Stimulated activated CD8-positive, alpha-beta memory T cell treated with anti-CD3 and anti-CD28 coated beads, Interleukin-12 subunit alpha, Interleukin-12 subunit beta, amount 100 ng/mL, for 1 hour (primary cell): ENCODE measurements at places on chromosomes 2 and 18.

DNA sequence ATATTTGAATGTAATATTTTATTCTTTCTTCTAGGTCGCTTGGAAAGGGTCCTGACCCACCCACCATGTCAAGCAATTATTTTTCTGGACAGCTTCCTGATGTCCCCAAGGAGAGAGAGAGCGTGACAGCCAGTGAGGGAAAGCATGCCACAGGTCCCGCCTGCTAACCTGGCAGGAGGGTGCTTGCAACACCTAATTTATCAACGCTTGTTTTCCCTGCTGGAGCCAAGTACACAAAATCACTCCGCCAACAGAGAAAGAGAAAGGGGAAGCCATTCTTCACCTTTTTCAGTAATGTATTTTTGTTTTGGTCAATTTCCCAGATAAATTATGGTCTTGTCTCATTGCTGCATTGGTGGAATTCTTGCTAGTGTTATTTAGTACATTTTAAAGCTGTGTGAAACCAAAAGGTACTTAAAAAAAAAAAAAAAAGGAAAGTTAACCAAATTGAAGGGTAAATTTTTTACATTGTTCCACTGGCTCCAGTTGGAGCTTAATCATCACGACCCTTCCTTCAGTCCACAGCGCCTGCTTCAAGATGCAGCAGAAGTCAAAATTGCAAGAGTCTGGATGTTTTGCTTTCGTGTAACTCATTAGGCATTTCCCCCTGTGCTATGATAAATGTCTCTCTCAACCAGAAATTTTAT, 88.5 kb upstream of the COPS8 start:
- DNase-seq, result no peak

- DNase-seq, result no peak
Measured at GRCh38 chr2:198596985-198597384, 792.6 kb downstream of the PLCL1 start.

DNA sequence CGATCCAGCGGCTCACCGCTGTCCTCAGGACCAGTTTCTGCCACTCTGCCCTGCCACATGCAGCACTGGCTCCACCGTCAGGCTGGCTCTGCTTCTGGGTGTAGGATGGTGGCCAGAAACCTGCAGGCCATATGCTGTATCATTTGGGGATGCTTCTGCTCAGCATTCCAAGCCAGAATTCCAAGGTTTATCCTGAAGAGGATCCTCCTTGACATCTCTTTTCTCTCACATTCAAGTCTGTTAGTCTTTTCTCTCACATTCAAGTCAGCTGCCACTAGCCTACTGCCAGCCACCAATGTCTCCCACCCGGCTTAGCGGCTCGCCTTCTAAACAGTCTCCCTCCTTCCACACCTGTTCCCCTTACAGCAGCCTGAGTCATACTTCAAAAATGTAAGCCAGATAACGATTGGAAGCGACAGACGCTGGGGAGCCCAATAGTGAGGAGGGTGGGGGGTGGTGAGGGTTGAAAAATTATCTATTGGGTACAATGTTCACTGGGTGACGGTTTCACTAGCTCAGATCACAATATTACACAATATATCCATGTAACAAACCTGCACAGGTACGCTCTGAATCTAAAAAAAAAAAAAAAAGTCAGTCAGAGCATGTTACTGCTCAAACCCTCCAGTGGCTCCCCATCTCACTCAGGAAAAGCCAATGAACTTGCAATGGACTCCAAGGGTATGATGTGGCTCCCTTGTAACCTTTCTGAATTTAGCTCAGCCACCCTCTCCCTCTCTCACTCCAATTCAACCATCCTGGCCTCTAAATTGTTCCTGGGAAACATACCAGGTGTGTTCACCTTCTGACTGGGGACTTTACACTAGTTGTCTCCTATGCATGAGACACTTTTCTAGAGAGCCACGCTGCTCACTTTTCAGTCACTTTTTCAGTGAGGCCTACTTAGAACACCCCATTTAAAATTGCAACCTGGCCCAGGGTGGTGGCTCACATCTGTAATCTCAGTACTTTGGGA, 38.8 kb upstream of the SP3 start:
- no peak for DNase-seq

DNA sequence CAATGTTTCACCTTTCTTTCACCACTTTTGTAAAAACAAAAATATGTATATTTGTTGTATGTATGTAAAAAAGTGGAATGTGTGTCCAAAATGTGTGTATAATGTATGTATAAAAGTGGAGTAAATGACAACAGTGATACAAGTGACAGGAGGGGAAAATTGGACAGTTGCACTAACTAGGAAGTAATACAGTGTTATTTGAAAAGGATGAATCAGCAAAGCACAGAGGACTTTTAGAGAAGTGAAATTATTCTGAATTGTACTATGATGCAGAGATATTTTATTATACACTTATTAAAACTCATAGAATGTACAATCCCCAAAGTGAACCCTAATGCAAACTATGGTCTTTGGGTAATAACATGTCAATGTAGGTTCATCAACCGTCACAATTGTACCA, 331.3 kb upstream of the CNTNAP5 start:
- no peak for DNase-seq

GRCh38 chr18:32391126-32391525, 79.6 kb downstream of the GAREM1 start:
- DNase-seq, result no peak

DNA sequence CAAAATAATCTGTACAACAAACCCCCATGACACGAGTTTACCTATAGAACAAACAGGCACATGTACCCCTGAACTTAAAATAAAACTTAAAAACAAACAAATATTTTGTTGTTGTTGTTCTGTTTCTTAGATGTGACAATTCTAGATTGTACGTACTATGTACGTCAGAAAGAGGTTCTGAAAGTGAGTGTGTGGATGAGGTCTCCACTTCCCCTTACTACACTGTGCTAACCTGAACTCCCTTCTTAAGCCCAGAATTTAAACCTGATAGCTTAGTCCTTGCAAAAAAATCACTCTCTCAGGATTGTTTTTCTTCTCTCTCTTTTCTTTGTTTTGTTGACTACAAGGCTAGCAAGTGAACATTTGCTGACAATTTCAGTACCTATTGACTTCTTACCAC, 581.6 kb downstream of the LRRTM4 start:
- no peak for DNase-seq

GRCh38 chr2:239793086-239793485, 232.1 kb downstream of the NDUFA10 start:
- DNase-seq, result no peak

GRCh38 chr2:134140251-134140661, 113.6 kb upstream of the MGAT5 start:
- DNase-seq, result no peak

- DNase-seq, result no peak
Measured at GRCh38 chr18:34947711-34948125, 93.5 kb upstream of the MAPRE2 start.

- DNase-seq, result no peak
Measured at GRCh38 chr2:232368311-232368731, 10.2 kb upstream of the ALPP start.

GRCh38 chr2:48059975-48060374, 153.7 kb upstream of the FBXO11 start:
- DNase-seq, result no peak

DNA sequence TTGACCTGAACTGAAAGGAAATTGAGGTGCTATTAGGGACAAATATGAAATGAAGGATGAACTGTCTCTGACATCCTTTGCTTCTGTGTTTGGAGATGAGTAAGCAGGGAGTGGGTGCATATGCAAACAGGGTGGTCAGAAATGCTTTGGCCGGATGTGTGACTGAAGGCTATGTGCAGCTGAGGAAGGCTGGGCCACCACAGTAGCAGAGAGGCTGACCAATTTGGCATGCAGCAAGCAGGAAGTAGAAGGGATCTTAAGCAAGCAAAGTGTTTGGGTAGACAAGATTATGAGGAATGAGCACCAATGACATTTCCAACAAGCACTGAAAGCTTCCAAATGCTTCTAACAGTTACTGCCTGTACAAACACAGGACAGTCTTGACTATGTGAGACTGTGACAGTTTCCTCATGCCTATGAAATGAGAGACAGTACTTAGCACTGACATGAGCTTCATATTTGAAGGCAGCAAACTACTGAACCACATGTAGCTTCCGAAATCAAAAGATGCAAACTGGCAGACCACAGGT, 3.3 kb upstream of the ACTR3 start:
- no peak for DNase-seq

- no peak for DNase-seq
Measured at GRCh38 chr18:60485201-60485600, 112.6 kb upstream of the MC4R start.

- no peak for DNase-seq
Measured at GRCh38 chr2:106581755-106582147, 94.6 kb downstream of the CD8B2 start.

GRCh38 chr2:17747684-17748452, 5.7 kb downstream of the SMC6 start:
- no peak for DNase-seq

DNA sequence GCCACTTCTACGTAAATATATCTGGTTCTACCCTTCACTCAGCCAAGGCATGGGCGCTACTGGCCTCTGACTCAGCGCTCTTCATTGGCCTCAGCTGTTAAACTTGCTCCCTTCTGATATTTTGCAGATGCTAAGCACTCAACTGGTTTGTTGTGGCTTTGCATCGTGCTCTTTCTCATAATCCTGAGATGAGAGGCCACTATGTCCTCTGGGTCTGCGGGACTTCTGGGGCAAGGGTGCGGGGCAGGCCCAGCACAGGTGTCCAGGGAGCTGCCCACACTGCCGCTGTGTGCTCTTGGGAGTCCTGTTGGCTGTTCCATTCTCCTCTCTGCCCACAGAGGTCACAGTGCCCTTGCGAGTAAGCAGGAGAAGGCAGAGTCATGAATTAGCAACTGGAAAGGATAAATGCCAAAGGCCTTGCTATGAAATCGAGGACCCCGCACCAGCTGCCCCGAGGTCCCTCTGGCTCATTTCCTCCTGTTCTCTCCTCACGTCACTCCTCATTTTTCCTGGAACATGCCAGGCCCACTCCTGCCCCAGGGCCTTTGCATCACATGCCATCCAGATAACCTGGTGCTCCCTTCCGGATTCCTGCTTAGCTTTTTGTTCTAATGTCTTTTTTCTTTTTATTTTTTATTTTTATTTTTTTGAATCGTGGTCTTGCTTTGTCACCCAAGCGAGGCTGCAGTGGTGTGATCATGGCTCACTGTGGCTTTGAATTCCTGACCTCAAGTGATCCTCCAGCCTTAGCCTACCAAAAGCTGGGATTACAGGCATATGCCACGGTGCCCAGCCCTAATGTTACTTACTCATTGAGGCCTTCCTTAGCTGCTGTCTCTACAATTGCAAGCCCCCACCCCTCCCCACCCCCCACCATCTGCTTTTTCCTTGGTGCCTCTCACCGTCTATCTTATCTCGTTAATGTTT, 34.9 kb upstream of the MAT2A start:
- no peak for DNase-seq

- DNase-seq, result no peak
Measured at GRCh38 chr2:174058026-174058425, 92.9 kb upstream of the SP3 start.

- DNase-seq, result no peak
Measured at GRCh38 chr2:105113616-105114291, 75.9 kb downstream of the MRPS9 start.

DNA sequence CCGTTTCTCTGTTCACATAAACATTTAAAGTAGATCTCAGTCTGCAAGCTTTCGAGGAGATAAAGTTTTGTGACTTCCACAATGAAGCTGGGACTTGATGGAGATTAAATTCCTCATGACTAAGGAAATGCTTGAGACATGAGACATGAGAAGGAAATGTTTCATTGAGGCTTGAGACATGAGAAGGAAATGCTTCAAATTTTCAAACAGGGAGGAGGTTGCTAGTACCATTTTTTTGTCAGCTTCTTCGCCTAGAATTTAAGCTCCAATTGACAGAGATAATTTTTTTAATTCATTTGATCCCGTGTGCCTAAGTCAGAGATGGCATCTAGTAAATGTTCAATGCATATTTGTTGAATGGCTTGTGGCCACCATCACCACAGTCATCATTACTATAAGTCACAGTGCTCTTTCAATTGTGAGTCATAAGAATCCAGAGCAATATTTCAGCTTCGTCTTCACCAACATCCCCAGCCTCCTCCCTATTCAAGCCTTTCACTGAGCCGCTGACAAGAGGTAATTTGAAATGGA, 543 bp upstream of the MARCHF4 start:
- DNase-seq, result no peak

GRCh38 chr2:54166121-54166773, 50.8 kb downstream of the ACYP2 start:
- DNase-seq, result no peak

DNA sequence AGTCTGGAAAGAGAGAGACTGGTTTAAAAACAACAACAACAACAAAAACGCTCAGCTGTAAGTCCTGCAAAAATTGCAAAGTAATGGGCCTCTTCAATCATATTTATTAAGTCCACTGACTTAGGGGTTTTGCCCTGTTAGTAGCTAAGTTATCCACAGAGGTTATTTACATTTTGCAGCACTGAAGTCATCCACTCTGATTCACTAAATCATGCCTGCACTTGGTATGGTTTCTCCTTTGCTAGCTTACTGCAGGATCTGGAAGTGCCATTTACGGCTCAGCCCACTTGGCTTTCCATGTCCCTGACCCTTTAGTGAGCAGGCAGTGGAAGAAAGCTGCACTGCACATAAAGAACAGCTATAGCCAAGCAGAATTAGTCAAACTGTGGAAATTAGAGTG, 484.4 kb downstream of the NRXN1 start:
- no peak for DNase-seq

DNA sequence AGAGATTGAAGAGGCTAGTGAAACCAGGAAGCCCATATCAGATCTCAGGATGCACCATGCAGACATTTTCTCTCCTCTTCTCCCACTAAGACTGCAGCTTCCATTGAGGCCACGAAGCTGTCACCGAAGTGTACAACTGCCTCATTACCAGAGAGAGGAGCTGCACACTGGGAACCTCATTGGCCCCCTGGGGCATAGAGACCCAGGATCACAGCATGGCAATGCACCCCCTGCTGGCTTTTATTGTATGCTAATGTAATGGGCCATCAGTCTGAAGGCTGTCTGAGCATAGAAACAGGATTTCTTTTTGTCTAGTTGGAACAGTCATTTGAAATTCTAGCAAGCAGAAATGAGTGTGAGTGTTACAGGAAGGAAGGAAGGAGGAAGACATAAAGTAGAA, 861.6 kb upstream of the CELF4 start:
- no peak for DNase-seq

DNA sequence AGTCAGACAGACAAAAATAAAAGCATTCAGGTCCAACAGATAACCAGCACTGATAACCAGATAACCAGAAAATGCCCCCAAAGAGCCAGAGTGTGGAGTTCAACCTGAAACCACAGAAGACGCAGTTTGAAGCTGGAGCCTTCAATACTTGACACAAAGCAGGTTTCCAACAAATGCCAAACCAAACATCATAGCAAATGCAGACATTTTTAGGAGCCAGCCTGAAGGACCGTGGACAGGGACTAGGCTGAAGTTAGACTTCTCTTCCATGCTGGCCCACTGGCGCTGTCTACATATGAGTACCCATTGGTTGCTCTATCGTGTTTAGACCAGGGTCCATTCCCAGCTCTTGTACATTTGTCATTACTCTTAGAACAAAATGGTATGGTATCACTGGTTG, 9.9 kb downstream of the COLEC12 start:
- DNase-seq, result no peak

- no peak for DNase-seq
Measured at GRCh38 chr2:46825231-46825938, 90.2 kb downstream of the MCFD2 start.

- no peak for DNase-seq
Measured at GRCh38 chr2:23454501-23455120, 69.6 kb downstream of the KLHL29 start.
